CD4-positive, alpha-beta T cell treated with Interleukin-6 for 4 hours (primary cell): ENCODE measurements at places on chromosomes 3 and 15.

DNA sequence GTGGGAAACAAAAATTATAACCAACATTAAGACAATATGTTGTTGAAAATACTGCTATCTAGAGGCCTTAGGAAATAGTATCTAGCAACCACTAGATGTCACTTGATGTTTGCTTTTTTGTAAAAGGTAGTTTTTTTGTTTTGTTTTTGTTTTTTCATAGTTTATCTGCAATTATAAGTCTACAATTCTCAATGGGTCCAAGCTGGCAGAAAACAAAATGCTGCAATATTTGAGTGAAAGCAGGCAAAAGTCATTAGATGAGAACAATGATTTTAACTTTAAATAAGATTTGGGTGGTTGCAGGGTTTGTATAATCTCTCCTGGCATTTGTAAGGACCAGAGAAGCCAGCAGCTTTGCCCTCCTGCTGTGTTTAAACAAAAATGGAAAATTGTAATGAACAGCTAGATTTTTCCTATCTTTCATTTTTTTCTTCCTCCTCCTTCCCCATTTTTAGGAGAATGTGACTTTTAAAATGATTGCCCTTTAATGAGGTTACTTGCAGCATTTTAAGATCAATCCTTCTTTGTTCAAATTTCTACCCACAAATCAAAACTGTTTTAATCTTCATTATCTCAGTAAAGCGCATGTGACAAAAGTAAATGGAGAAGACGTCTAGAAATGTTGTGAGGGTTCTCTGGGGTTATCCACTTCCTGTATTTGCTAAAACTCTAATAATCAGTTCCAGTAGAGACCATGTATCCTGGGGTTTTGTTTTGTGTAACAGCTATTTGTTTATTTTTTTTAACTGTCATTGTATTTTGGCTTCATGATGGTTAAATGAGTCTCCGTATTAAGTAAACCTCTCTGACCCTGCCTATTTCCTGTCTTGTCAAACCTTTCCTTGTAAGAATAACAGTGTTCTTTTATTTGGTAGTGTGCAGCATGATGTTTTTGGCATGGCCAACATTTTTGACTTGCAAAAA lies 27.3 kb downstream of the DUT start:
- no peak for DNase-seq

- no peak for DNase-seq
Observed at GRCh38 chr3:112123548-112123947, 9.5 kb downstream of the GCSAM start.

DNA sequence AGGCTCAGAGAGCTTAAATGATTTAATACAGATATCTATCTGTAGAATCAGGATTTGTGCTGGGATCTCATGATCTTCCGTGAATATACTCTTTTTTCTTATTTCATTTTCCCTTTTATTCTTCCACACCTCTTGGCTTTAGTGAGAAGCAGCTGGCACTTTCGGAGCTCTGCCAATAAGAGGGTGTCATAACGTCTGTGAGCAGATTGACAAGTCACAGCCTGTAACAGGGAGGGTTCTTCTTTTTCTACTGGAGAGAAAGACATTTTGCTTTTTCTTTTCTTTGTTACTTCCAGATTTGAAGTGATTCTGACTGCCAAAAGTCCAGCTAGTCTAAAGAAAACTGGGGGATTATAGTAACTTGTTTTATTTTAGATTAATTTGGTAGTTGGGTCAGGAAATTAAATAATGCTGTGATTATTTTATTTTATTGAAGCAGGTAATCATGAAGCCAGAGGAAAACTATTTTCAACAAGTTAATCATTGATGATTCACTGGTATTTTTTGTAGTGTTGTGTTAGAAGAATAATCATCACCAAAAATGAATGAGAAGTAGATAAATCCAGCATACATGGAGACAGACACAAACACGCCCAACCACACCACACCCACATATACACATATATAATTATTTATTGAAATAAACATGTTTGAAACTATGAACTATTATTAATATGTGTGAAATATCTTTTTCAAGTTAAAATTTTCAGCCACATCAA lies 69.8 kb downstream of the TNFAIP8L3 start:
- no peak for DNase-seq

- no peak for DNase-seq
Observed at GRCh38 chr3:38636464-38636863, 13.0 kb downstream of the SCN5A start.

DNA sequence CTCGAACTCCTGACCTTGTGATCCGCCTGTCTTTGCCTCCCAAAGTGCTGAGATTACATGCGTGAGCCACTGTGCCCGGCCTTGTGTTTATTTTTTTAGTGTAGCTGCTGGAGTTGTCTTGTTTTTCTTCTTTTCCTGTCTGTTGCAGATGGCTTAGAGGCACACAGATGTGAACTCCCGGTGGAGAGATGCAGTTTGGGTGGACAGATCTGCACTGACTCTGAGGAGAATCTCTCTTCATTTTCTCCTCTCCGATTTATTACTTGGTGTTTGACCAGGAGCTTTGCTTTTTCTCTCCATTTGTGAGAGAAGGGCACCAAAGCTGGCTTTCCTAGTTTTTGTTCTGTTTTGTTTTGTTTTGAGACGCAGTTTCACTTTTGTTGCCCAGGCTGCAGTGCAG lies 62.7 kb downstream of the USP13 start:
- no peak for DNase-seq

- no peak for DNase-seq
Observed at GRCh38 chr3:123947482-123947881, 13.5 kb downstream of the CCDC14 start.

- no peak for DNase-seq
Observed at GRCh38 chr3:68290333-68290732, 635.9 kb upstream of the SUCLG2 start.

DNA sequence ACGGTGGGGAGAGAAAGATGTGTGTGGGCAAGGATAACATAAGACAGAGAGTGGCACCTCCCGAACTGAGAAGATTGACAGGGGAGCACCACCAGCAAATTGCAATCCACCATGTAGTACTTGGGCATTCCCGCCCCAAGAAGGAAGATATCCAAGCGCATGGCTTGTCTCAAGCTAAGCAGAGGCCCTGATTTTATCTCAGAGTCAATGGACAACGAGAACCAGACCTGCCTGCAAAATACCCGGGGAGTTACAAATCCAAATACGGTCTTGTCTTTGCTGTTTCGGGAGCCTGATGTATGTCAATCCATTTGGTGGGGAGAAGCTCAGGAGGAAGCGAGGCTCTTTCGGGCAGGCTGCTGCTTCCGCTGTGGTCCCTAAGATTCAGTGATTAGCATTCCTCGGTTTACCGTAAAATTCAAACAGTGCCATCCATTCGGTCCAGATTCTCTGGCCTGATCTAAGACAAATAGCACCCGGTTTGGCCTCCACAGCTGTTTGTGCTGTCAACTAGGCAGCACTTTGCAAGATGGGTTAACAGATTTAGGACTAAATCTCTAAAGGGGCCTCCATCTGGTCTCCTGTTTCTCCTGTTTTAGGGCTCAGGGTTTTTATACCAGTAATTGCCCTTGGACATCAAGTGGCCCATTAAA lies 97.7 kb upstream of the WNT5A start:
- DNase-seq, result no peak

- DNase-seq, result no peak
Observed at GRCh38 chr3:193897288-193897687, 238.7 kb upstream of the HES1 start.

DNA sequence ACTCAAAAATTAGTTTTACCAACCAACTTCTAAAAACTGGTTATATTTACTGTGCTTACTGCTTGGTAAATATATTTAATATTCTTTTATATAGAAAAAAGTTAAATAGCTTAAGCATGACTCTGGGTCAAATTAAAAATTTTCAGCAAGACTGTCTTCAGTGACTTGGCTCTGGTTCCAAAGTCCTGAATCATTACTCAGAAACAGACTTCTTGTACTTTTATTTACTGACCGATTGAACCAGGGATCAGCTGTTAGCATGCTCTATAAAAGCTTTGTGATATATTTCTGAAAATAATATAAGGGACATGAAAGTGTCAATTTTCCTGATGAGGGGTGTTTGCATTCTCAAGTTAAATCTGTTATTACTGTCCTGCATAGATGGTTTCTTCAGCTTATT lies 164.3 kb downstream of the MCTP2 start:
- no peak for DNase-seq

GRCh38 chr15:41429003-41429890 lies 12.4 kb downstream of the RTF1 start:
- DNase-seq, result no peak

DNA sequence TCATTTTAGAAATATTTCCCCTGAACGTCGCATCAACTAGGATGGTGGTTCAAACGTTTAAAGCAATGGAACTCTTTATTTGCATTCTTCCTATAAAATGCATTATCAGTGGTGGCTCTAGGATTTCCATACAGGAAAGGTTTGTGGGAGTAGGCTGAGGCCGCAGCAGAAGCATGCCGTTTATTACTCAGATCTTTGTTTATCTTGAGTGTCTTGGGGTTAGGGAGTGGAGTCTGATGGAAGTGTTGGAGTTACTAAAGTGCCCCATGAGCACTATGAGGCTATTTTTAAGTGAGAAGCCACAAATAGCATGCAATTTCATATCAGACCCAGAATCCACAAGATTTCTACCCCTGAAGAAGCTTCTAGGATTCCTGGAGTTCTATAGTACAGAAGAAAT lies 26.2 kb downstream of the ATOSA start:
- no peak for DNase-seq

- no peak for DNase-seq
Observed at GRCh38 chr3:66028457-66028856, 10.3 kb downstream of the MAGI1 start.

GRCh38 chr3:135868801-135869200 lies 96.7 kb upstream of the PPP2R3A start:
- DNase-seq, result no peak

DNA sequence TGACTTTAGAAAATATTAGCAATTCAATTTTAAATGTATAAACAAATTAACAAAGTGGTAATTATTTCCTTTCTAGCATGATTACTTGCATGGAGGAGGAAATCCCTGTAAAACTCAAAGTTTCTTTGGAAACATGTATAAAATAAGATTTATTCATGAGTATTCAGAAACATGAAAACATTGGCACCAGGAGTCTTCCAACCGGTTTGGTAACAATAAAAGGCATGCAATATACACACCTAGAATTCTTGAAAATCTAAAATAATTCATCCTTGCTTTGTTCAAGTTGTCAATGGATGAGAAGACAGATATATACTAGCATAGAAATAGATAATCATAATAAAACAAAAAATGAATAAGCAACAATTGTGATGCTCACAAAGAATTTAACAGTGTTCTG lies 76.4 kb downstream of the ZPLD1 start:
- DNase-seq, result no peak

- DNase-seq, result no peak
Observed at GRCh38 chr3:96478496-96478895, 335.9 kb upstream of the EPHA6 start.

- DNase-seq, result no peak
Observed at GRCh38 chr15:58521293-58521991, 89.7 kb downstream of the LIPC start.

GRCh38 chr3:71441925-71442651 lies 141.4 kb downstream of the FOXP1 start:
- no peak for DNase-seq

- DNase-seq, result peak; percentile 52
Observed at GRCh38 chr3:58116161-58116955, 94.4 kb downstream of the DNASE1L3 start.

GRCh38 chr15:67105065-67105951 lies 39.9 kb downstream of the SMAD3 start:
- DNase-seq, result no peak

DNA sequence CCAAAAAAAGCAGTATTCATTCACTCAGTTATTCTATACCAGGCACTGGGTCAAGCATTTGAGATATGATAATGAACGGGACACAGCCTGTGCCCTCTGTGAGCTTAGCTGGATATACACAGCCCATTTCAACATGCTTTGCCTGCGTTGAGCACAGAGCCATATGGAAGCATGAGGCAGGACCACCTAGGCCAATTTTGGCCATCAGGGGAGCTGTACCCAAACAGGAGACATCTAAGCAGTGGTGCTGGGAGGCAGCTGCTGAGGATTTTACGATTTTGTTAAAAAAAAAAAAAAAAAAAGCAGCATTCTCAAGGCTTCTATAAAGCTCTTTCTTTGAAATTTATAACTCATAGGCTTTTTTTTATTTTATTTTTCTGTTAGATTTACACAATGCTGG lies 87.2 kb upstream of the SLC2A2 start:
- DNase-seq, result no peak

GRCh38 chr3:32577581-32578556 lies 7.2 kb upstream of the DYNC1LI1 start:
- no peak for DNase-seq

GRCh38 chr3:17910922-17911321 lies 168.5 kb upstream of the TBC1D5 start:
- no peak for DNase-seq
